ENCODE measurements at places on chromosomes 16 and 17.
A peak's percentile ranks its signal among the peaks of the same experiment; 100 is the strongest.

GRCh38 chr17:44636562-44636961 lies 19.7 kb upstream of the MEIOC start:
- DNase-seq = no peak

- no peak for DNase-seq
Measured at GRCh38 chr17:42017866-42018200, 594 bp upstream of the DNAJC7 start.

- no peak for DNase-seq
Measured at GRCh38 chr16:87384162-87384874, 742 bp upstream of the FBXO31 start.

- no peak for DNase-seq
Measured at GRCh38 chr16:11742093-11742535, 543 bp downstream of the TXNDC11 start.

DNA sequence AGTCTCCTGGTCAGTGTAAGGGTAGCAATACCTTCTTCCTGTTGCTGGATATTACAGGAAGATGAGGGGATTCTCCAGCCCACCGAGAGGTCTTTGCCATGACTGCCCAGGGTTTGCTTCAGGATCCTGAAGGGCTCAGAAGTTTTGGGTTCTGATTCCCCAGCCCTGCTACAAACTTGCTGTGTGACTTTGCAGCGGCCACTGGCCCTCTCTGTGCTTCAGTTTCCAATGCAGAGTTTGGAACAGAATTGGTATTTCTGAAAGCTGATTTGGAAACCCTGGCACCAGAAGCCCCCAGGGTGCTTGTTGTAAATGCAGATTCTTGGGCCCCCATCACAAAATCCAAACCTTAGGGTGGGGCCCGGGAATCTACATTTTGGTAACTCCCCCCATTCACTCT lies 14.7 kb downstream of the KCNG4 start:
- no peak for DNase-seq

GRCh38 chr17:64328036-64328858 lies 62.4 kb downstream of the PECAM1 start:
- no peak for DNase-seq

- DNase-seq = no peak
Measured at GRCh38 chr17:44530896-44531418, 26.3 kb upstream of the FZD2 start.

DNA sequence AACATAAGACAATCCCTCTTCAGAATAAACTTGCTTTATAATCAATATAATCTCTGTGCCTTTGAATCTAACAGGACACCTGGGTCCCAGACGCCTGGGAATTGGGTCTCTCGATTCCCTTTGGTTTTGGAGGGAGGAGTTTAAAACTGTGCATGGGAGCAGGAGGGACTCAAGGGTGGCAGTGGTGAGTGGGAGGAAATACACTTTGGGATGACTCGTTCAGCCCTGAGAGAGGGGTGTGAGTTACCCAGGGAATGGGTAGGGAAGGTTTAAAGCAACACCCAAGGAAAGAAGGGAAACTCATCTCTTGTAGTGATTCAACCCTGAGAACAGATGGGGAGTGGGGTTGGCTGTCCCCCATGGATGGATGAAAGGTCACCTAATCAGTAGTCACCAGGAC lies 1.6 kb downstream of the RANGRF start:
- DNase-seq = no peak

DNA sequence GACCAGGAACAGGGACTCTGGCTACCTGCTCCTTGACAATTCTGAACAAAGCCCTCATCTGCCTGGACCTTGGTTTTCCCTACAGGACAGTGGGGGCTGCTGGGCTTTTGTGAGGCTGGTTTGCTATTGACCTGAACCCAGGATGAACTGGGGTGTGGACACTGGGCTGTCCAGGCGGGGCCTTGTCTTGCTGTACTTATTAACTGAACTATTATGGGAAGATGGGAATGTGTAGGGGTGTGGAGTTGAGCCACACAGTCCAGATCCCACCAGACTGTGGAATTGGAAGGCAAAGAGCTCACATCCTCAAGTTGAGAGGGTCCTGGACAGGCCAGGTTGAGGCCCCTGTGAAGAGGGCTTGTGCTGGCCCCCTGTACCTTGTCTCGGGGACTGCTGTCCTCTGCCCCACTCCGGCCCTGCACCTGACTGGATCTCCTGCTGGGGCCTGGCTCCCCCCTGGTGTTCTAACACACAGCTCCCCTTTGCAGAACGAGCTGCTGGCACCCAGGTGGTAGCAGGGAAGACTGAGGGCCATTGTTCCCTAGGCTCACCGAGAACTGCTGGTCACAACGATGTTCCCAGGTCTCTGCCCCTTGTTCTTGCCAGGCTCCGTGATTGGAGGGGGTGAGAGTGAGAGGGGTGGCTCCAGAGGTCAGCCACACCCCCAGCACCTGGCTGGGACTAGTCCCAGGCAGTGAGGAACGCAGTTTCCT lies 51.8 kb upstream of the CDC42EP4 start:
- DNase-seq = no peak

GRCh38 chr17:56359518-56359917 lies 206.2 kb downstream of the ANKFN1 start:
- no peak for DNase-seq

- no peak for DNase-seq
Measured at GRCh38 chr17:12646761-12647422, 18.8 kb upstream of the MYOCD start.

DNA sequence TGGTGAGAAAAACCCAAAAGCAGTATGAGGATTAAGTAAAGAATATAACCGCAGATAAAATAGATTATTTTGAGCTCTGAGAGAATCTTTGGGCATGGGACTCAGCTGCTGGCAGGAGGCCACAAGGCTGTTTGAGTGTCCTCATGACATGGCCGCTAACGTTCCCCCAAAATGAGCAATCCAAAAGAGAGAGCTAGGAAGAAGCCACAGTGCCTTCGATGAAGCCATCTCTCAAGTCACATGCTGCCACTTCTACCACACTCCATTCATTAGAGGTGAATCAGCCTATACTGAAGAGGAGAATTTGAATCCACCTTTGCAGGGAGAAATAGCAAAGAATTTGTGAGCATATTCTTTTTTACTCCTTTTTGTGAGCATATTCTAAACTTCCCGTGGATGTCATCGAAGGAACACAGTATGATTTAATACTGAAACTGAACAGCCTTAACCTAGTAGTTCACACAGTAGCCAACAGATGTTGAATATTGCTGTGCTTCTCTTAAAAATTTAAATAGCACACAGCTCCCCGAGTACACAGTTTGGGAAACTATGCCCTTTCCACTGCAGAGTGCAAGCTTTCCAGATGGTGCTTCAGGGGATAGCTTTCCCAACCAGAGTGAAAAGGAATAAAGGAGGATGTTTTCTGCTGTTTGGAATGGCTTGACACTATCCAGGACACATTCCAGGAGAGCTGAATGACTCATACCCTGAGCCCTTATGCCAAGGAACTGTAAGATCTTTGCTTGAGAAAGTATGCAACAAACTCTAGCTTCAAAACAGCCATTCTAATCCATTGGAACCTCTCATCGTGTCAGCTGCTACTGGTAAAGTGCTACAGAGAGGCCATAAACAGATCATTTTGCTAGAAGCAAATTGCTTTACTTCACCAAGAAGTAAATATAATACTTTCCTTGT lies 33.9 kb downstream of the ANKFY1 start:
- DNase-seq = peak; percentile 41

GRCh38 chr16:84810518-84811273 lies 9.1 kb upstream of the CRISPLD2 start:
- no peak for DNase-seq
